ENCODE measurements at places on chromosomes 5 and 9.
A peak's percentile ranks its signal among the peaks of the same experiment; 100 is the strongest.

DNA sequence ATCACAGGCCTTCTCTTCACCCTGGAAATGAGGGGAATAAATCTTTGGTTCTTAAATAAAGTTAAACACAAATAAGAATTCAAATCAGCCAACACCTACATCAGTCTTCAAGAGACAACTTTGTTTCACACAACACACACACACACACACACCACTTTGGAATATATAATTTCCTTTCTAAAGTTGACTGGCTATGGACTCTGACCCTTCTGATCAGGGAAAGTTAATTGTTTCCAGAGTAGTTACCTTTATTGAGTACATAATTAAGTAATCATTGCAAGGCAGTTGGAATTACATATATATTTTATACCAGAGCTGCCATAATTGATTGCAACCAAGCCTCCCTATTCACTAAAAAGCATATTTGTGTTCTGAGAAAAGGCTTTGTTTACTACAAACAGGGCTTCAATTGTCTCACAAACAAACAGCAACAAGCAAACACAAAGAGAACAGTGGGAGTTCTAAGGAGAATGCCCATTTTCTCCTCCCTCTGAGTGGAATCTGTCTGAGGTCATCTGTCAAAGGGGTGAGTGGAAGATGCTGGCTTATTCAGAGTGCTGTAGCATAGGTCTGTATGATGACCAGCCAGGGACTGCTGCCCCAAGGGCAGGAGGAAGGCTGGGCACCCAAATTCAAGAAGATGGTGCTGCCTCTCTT is 136.6 kb downstream of the SEMA6A start:
- no peak for DNase-seq

GRCh38 chr9:23532282-23532681 is 293.8 kb downstream of the ELAVL2 start:
- no peak for DNase-seq

DNA sequence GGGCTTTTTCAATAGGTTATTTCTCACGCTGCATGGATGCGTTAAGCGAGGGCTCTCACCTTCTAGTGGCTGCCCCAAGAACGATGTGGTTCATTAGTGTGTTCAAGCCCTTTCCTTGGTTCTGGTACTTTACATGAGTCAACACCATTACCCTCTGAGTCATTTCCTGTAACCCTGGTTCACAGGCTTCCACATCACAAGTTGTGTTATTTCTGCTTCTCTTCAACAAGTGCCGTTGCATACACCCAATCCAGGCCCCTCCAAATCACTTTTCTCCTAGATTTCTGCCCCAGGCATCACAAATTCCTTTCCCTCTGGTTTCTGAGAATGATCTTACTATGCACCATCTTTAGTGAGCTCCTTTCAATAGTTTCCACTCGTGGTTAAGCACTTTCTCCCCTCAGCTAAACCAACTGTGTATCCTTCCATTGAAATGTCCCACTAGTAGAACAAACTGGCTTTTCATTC is 69.5 kb upstream of the RAD23B start:
- no peak for DNase-seq

DNA sequence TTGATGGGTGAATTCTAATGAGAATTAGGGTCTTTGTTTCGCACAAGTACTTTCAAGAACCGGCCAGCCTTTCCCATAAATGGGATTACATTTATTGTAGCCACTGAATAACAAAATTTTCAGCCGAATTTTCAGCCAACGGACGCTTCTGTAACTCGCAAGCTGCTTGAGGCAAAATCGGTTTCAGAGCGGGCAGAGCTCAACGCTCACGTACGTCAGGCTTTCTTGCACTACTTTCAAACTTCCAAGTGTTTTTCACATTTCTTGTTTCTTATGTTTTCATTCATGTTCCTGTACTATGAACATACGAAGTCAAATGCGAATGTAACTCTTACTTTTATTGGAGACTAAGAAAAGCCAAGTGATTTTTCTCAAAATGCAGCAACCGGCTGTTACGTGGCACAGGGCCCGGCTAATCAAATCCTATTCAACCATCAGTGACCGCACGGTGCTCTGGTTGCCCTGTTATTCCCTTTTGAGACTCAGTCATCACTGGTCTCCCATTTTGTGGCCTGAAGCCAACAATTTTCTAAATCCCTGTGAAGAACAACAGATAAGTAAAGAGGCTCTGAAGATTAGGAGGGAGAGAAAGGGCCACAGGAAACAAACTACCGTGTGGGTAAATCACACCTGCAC is 68.5 kb downstream of the SLC28A3 start:
- no peak for DNase-seq

DNA sequence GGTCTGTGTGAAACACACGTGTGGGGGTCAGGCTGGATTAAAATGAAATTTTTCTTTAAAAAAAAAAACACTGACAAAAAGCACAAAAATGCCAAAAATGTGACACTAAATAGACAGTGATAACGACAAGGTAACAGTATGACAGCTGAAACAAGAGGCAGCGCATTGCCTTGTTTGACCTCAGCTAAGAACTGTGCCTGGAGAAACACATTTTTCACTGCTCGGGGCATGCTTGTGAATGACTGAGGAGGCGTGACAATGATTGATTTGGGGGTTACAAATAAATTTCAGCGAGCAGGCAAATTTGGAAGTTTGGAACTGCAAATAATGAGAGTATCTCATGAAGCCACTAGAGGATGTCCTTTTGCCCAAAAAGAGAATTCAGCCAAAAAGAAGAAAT is 44.2 kb upstream of the SPATA31C2 start:
- DNase-seq, result no peak

- no peak for DNase-seq
These were observed 464.1 kb downstream of the DMRT2 start for GRCh38 chr9:1514250-1514649.

DNA sequence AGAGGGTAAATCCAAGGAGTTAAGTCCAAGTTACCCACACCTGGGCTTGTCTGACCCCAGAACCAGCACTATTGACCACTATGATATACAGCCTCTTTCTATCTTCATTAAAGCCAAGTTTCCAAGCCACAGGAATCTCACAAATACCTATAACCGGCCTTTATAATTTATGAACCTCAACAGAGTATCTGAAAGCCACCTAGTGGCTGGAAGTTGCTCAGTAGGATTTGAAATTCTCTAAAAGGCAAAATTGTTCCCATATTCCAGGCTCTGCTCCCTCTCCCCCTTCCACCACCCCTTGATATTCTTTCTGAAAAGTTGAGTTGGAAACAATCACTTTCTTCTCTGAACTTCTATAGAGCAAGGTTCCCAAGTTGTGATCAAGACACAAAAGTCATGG is 106.4 kb upstream of the GPR151 start:
- DNase-seq, result no peak

GRCh38 chr5:123107343-123108244 is 18.6 kb downstream of the PRDM6 start:
- DNase-seq, result no peak

GRCh38 chr9:30771760-30772159 is 1612.7 kb upstream of the ACO1 start:
- DNase-seq, result no peak

GRCh38 chr5:52895572-52896413 is 93.4 kb upstream of the ITGA2 start:
- no peak for DNase-seq

GRCh38 chr5:176870110-176870591 is 29.0 kb downstream of the HK3 start:
- DNase-seq, result no peak

GRCh38 chr5:16740066-16740810 is 123.4 kb upstream of the RETREG1 start:
- no peak for DNase-seq

- DNase-seq, result no peak
These were observed 99.4 kb upstream of the TARS1 start for GRCh38 chr5:33341351-33341750.

DNA sequence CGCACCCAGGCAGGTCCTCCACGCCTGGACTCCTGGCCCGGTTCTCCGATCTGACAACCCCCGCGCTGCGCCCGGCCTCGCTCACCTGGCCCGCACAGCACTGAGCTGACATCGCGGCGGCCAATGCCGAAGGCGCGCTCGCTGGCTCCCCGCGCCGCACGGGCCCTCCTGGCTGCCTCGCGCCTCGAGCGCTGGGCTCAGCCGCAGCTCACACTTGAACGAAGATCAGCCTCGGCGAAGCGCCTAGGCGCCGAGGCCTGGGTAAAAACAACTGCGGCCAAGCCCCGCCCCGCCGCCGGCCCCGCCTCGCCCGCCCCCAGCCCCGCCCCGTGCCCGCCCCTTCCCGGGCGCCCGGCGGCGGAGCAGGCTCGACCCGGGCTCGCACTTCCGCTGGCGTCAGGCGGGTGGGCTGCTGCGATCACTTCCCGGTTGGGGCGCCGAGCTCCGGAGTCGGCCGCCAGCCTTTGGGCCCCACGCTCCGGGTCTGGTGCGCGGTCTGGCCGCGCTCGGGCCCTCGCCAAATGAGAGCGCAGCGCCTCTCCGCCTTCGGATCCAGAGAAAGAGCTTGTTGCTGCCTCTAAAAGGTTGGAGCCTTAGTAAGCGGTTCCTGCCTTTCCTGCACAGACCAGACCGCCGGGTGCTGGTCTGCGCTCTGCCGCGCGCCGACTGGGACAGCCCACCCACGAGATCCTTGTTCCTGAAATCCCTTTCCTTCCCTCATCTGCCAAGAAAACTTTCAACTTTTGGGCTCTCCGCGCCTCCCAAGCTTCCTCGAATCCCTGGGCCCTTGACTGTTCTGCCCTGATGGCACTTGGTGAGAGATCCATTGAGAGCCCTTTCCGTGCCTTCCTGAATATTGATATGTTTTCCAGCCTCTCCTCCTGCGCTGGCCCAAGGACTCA is at the start of gene SERINC5:
Gene SERINC5, minus strand, starts transcription at position 238 of the 902 bp plus-strand sequence. Its CDS starts 126 bp downstream, at position 112.
- peak; percentile 57 for DNase-seq

DNA sequence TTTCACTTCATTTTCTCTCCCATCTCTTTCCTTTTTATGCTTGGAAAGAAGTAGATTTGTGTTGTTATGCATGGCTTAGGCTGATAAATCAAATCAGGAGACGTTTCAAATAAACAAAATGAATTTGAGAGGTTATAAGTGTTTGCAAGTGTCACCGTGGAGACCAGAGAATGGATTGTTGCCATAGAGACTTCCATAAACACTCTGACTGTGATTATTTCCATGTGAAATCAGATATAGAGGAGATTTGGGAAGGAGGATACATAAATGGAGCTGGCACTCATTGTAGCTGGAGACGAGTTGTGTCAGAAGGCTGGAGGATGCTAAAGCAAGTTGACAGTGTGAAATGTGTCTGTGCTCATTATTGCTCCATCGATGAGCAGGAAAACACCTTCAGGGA is 84.2 kb upstream of the PCSK1 start:
- DNase-seq, result no peak

GRCh38 chr9:76395381-76395780 is 1.2 kb upstream of the RFK start:
- no peak for DNase-seq

- no peak for DNase-seq
These were observed 39.5 kb downstream of the PRKACG start for GRCh38 chr9:68974431-68974830.

GRCh38 chr9:104779334-104779733 is 15.4 kb downstream of the NIPSNAP3B start:
- DNase-seq, result no peak

DNA sequence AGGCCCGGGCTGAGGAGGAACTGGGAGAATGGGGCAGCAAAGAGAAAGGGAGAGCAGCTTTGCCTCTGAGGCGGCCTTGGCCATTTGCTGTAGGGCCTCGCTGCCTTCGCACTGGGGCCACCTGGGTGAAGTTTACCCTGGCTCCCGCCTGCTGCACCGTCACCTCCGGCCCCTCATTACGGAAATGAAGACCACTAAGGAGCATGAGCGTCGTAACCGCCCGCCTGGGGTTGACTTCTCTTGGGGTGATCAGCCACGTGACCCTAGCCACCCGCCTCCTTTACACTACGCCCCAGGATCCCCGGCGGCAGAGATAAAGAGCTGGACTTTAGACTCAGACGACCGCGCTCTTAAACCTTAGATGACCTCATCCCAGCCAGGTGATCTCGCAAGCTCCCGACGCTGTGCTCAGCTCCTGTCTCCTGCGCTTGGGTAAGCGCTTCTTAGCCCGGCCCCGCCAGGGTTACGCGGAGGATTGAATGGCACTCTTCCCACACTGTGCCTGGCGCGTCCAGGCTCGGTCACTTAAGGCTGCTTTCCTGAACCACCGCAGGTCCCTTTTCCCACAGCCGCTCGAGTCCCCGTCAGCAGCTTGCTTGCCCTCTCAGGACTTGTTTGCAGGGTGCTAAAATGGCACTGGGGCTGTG is 107.9 kb upstream of the LARP1 start:
- no peak for DNase-seq

DNA sequence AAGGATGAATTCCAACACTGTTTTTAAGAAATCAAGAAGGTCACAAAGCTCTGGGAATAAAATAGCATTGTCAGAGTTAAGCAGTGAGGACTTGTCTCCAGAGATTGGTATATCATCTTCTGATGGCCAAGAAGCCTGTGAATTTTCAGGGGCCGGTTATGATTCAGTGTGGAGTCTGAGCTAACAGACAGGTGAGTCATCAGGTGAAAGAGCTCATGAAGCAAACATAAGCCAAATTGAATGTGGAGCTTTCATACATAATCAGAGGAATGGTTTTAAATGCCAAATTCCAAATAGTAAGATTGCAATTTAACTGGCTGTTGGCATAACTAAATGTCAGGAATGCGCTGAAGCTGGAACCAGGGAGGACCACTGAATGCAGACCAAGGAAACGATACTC is 494.2 kb downstream of the MTRR start:
- DNase-seq, result no peak

DNA sequence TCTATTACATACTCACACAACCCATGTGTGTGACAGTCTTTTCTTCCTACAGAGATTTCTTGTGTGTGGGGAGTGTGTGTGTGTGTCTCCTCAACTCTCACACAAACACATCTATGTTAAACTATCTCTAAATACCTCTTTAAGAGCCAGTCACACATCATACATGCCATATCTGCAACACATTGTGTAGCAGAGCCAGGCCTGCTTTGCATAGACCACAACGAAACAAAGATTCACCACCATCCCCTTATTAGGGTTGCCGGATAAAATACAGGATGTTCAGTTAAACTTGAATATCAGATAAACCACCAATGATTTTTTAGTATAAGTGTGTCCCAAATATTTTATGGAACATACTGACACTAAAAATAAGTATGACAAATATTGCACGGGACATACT is 2.3 kb downstream of the FAM170A start:
- DNase-seq, result no peak

GRCh38 chr9:29796291-29796952 is 2223.1 kb upstream of the C9orf72 start:
- no peak for DNase-seq

GRCh38 chr5:56735849-56736641 is 79.3 kb upstream of the MAP3K1 start:
- no peak for DNase-seq

DNA sequence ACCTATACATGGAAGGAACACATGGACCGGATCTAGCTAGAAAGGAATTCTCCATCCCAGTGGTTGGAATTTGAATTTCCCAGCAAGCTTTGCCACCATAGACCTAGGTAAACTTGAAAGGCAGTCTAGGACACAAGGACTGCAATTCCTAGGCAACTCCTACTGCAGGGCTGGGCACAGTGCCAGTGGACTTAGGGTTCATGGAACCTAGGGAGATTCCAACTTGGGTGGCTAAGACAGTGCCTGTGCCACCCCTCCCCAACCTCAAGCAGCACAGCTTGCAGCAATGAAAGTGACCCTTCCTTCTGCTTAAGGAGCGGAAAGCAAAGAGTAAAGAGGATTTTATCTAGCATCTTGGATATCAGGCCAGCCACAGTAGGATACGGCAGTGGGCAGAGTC is 663.3 kb downstream of the ELAVL2 start:
- DNase-seq, result no peak

GRCh38 chr5:110177729-110178128 is 488.0 kb downstream of the MAN2A1 start:
- DNase-seq, result no peak

GRCh38 chr9:76626141-76626540 is 138.1 kb upstream of the PCA3 start:
- DNase-seq, result no peak
